Uterus (tissue), 4 donors: ENCODE measurements at places on chromosomes 5 and 9. TPM values are rescaled to one million over a fixed set of nuclear protein-coding genes. Genes with fewer than 3 reads are reported as not detected.

DNA sequence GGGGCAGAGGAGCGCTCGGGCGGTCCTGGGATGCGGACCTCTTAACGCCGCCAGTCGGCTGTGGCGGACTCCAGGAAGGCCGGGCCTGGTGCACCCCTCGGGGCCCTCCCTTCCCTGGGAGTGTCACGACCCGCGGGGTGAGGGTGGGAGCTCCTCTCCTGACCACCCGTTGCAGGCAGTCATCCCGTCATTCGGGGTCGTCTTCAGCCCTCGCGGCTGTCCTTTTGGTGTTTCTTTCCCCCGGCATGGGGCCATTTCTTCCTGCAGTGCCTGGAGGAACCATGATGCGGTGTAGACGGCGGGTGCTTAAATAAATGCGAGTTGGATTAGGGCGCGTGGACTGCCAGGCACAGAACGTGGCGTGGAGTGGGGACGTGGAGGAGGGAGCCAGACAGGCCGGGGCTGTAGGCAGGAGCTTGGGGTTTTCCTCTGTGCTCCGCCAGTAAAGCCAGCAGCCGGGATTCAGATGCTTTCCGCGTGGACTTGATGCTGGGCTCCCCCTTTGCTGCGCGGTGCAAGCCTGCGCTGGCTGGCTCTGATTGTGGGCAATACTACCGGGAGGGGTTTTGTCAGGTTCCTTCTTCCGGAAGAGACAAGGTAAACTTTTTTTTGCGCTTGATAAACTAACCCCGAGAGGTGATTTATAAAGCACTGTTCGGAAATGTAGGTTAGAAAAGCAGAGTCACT is 868 bp downstream of the KDM4C start:
- H3K27me3 ChIP-seq = no peaks in the 10 kb centered on the region
- no peaks in the 10 kb centered on the region for H3K4me1 ChIP-seq
- H3K36me3 ChIP-seq = no peaks in the 10 kb centered on the region
- DNase-seq = peak; percentile 39
- H3K4me3 ChIP-seq = peak overlapping the region; percentile 82
- H3K27ac ChIP-seq = peak overlapping the region; percentile 97

DNA sequence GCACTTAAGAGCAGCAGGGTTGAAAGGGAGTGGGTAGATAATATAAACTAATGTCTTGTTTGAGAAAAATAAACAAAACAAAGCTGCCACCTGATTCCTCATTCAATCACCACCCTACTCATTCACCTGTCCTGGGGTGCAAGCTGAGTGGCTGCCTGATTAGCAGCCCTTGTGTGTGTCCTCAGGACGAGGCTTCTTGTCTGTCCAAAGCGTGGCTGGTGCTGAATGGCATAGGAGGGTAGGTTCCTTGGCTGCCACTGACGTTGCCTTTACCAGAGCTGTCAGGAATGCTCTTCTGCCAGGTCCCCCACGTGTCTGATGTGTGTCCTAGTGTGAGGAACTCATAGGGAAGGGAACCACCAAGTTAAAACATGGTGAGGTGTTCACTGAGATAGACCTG is 146.6 kb upstream of the SLC24A2 start:
- no peak overlapping the region for H3K4me3 ChIP-seq
- H3K36me3 ChIP-seq = no peaks in the 10 kb centered on the region
- DNase-seq = no peak
- H3K27me3 ChIP-seq = no peaks in the 10 kb centered on the region
- no peak overlapping the region for H3K27ac ChIP-seq
- H3K4me1 ChIP-seq = no peaks in the 10 kb centered on the region

DNA sequence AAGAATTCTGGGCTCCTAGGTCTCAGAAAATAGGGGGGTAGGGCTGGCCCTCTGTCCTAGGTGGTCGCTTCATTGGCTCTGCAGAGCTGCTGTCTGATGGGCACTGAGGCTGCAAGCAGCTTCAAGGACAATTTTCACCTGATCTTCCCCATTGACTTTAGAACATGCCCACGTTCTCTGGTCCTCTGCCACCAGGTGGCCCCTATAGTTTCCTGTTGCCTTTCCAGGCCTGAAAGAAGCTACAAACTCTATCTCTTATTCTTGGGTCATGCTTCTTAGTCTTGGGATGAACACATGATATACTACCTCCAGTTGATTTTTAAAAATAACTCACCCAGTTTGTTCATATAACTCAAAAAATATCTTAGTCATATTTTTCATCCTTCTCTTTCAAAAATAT is 26.3 kb downstream of the SPZ1 start:
- no peaks in the 10 kb centered on the region for H3K27me3 ChIP-seq
- H3K4me3 ChIP-seq = no peak overlapping the region
- no peak for DNase-seq
- H3K4me1 ChIP-seq = no peaks in the 10 kb centered on the region

- H3K36me3 ChIP-seq = no peaks in the 10 kb centered on the region
- DNase-seq = no peak
- no peak overlapping the region for H3K27ac ChIP-seq
- H3K4me3 ChIP-seq = no peak overlapping the region
- no peaks in the 10 kb centered on the region for H3K27me3 ChIP-seq
Observed at GRCh38 chr5:143248391-143248790, 155.1 kb downstream of the NR3C1 start.

- H3K36me3 ChIP-seq = no peaks in the 10 kb centered on the region
- peak; percentile 17 for DNase-seq
- H3K27ac ChIP-seq = peak overlapping the region; percentile 12
Observed at GRCh38 chr5:41835645-41836044, 34.6 kb downstream of the OXCT1 start.

- H3K36me3 ChIP-seq = no peaks in the 10 kb centered on the region
- no peak overlapping the region for H3K27ac ChIP-seq
- H3K27me3 ChIP-seq = no peaks in the 10 kb centered on the region
Observed at GRCh38 chr9:71670121-71670520, 98.2 kb downstream of the CEMIP2 start.

Gene DBN1
- 30.6 TPM for total RNA-seq
